ENCODE measurements at places on chromosomes 13 and 19.

GRCh38 chr13:59963383-59963782, 200.3 kb downstream of the DIAPH3 start:
- DNase-seq: no peak

DNA sequence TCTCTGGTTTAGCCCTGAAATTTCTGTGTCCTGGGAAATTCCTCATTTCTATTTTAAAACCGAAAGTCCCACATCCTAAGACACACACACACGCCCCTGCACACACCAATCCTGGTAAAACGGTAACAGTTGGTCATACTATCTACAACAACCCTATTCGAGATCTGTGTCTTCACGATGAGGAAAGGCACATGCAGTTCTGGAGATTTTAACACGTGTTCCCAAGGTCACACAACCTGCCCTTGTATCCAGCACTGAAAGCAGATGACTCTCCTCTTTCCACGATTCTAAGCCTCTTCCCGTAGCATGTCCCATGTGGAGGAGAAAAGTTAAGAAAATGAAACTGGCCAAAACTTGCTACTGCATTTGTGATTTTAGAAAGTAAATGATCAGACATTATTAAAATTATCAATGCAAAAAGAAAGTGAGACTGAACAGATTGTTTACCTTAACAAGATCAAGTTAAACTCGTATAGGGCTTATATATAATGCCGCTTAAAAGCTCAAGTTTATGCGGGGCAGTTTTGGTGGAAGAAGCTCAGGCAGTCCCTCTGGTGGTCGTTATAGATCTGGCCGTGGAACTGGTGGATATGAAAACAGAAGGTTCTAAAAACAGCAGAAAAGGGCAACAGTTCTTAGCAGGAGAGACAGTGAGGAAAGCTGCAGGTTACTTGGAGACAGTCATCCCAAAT, 32.7 kb downstream of the VSTM1 start:
- DNase-seq: peak; percentile 60

DNA sequence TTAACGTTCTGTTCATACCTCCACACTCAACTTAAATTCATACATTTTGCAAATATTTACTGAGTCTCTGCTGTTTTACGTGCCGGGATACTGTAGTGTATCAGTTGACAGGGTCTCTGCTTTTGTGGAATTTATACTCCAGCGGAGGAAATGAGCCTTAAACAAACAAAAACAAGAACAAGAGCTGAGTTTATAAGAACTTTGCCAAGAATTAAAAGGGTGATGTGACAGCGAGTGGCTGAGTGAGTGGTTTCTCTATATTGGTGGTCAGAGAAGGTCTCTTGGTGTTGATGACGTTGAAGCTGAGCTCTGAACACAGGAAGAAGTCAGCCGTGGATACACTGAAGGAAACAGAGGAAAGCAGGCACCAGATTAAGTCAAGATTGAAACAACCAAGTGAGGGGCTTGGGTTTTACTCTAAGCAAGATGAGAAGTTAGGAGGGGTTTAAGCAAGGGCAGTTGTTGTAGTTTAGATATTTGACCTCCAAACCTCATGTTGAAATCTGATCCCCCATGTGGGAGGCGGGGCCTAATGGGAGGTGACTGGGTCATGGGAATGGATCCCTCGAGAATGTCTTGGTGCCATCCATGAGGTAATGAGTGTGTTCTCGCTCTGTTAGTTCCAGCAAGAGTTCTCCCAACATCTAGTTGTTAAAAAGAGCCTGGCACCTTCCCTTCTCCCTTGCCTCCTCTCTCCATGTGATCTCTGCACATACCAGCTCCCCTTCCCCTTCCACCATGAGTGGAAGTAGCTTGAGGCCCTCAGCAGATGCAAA, 248.3 kb downstream of the DCLK1 start:
- no peak for DNase-seq

DNA sequence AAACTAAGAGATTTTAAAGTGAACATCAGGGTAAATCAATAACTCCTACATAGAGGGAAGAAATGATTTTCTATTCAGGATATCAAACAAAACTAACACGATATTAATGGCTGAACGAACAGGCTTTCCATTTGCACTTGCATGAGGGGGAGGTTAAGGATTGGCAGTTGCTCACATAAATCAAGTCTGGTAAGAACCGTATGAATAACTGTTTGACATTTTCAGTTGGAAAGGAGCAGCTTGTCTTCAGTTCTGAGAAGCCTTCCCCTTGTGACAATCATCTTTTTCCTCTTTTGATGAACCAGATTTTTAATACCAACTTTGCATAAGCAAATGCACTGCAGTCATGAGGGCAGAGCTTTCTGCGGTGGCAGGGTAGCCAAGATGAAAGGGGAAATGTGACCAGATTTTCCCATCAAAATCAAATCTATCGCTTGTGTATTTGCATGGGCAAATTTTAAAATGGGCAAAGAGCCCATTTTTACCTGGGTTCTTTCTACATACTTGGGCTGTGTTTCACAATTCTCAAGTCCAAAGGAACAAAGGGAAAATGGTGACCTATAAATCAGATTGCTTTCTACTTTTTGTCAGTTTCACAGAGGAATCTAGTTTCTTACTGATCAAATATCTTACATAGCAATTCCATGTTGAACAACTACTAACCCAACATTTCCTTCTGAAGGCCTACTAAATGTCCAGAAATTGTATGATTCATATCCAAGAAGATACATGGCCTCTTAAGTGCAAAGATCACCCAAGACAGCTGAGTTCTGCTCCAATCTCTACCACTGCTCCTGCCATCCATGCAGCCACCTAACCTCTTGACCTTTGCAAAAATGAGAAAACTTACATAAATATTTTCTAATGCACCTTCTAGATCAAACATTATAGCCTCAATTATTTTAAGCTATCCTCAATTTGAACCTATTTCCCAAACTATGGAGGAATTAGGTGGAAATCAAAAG, 249.6 kb downstream of the OXGR1 start:
- DNase-seq: no peak

DNA sequence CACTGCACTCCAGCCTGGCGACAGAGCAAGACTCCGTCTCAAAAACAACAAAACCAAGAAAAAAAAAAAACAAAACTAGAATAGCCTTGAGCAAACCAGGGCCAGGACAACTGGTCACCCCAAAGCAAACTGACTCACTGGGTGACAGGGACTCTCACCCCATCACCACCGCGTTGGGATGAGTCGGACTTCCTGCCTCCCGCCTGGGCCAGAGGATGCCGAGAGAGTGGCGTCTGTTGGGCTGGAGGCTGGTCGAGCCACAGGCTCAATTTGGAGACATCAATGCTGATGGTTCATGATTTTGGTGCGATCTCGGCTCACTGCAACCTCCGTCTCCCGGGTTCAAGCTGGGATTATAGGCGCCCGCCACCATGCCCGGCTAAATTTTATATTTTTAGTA, 11.6 kb downstream of the TMPRSS9 start:
- DNase-seq: no peak

DNA sequence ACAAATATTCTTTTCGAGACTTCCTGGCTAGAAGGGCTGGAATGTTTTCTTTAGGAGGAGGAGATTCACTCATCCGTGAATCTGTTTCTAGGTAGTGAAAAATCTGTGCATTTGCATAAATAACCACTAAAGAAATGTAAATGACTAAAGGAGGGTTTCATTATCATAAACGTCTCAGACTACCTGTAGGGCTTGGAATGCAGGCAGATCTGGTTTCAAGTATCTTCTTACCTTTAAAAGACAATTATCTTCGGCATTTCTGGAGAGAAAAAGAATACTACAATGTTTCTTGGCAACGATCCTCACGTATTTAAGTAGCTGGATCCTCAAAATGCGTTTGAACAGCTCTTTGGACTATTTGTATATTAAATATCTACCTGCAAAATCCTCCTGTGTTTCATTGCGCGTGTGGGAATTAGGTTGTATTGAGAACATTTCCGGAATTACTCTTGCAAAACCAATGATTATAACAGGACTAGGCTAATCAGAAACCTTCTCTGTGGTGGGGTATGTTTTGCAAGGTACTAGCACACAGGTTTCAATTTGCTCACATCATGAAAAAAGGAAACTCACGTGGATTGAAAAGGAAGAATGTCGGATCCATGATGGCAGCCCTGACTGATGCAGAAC, 291.1 kb upstream of the ARGLU1 start:
- DNase-seq: no peak

DNA sequence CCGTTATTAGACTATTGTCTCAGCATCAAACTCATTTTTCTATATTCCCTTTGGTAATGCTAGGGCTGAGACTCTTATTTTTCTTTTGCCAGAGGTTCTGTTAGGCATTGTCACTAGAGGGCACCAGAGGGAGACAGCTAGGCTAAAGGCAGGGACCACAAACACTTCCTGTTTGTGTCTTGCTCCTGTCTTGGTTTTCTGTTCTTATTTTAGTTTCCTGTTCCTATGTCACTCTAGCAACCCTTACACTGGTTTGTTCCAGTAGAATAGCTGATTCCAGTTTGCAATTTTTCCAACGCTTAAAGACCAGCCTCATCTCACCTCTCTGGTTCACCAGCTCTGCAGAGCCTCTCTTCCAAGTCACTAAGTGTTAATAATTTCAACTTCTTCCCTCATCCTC, 772.0 kb downstream of the DIAPH3 start:
- DNase-seq: peak; percentile 89

All from KBM-7 (cell line).